ENCODE measurements at places on chromosomes 2 and 18.

GRCh38 chr2:2563309-2563860 is 232.3 kb upstream of the MYT1L start:
- DNase-seq = no peak

DNA sequence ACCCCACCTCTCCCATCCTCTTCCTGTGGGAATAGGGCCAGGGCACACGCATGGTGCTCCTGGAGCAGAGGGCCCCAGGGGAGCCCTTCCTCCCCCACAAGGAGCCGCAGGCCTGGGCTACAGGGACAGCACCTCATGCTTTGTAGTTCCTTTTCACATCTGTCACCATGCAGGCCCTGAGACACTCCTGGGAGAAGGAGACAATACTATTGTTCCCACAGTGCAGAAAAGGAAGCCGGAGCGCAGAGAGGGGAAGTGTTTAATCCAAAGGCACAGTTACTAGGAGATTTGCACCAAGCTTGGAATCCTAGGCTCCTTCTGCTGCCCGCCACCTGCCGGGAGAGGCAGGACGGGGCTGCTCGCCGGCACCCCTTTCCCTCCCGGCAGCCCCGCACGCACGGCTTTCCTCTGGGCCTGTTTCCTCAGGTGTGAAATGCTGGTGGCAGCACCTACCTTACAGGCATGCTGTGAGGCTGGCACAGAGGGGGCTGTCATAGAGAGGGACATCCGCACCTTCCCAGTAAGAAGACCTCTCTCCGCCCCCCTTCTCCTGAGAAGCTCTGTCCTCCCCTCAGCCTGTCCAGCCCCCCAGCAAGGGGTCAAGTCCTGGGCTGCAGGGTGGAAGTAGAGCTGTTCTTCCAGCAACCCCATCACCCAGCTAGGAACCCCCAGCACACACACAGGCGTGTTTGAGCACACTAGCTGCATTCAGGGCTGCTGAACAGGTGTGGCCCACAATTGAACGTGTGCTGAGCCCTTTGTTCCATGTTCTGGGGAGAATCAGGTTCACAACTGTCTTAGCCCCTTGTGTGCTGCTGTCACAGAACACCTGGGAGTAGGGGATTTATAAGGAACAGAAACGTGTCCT is 62.6 kb downstream of the SMAD7 start:
- no peak for DNase-seq

DNA sequence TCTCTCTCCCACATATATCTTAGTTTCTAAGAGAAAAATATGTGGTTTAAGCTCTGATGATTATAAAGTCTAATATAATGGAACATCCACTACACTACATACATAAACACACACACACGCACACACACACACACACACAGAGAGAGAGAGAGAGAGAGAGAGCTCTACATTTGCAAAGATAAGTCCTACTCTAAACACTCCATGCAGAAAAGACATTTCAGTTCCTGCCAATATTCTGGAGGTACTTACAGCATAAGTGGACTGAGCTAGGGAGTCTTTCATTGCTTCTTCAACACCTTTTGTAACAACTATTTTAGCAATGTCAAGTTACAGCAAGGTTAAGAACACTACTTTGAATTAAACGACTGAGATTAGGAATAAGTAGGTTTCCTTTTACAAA is 80.1 kb downstream of the FIGN start:
- no peak for DNase-seq

- DNase-seq = no peak
Observed at GRCh38 chr2:8837795-8838140, 355 bp upstream of the KIDINS220 start.

DNA sequence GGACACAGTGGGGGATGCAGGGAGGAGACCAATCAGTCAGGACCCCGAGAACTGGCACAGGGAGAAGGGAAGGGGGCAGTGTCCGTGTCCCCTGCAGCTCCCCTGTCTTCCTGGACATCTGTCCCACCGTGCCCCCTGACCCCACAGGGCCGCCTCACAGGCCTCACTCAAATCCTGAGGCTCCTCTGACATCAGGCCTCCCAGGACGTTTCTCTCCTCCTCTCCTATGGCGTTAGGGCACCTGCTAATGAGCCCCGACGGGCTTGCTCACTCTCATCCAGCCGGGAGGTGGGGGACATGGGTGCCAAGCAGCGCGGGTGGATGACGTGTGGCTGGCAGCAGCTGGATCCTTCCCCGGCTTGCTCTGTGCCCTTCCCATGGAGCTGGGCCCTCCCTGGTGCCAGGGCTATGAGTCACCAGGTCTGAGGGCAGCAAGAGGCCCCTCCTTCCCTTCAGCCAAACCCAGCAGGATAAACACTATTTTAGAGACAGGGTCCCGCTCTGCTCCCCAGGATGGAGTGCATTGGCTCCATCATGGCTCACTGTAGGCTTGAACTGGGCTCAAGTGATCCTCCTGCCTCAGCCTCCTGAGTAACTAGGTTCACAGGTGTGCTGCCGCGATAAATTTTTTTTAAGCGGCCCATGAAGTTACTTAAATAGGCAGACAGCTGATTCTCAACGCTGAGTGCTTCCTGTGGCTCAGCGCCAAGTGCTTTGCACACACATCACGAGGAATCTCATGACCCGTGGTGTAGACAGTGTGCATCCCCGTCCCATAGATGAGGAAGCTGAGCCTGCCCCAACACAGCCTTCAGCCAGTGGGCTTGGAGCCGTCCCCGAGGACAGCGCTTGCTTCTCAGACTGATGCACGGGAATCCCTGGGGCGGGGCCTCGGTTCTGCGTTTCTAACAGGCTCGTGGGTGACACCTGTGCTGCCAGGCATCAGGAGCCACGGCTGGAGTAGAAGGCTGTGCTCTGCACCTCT is 64.5 kb upstream of the HDAC4 start:
- no peak for DNase-seq

GRCh38 chr2:202353430-202353829 is 22.7 kb upstream of the BMPR2 start:
- DNase-seq = no peak

DNA sequence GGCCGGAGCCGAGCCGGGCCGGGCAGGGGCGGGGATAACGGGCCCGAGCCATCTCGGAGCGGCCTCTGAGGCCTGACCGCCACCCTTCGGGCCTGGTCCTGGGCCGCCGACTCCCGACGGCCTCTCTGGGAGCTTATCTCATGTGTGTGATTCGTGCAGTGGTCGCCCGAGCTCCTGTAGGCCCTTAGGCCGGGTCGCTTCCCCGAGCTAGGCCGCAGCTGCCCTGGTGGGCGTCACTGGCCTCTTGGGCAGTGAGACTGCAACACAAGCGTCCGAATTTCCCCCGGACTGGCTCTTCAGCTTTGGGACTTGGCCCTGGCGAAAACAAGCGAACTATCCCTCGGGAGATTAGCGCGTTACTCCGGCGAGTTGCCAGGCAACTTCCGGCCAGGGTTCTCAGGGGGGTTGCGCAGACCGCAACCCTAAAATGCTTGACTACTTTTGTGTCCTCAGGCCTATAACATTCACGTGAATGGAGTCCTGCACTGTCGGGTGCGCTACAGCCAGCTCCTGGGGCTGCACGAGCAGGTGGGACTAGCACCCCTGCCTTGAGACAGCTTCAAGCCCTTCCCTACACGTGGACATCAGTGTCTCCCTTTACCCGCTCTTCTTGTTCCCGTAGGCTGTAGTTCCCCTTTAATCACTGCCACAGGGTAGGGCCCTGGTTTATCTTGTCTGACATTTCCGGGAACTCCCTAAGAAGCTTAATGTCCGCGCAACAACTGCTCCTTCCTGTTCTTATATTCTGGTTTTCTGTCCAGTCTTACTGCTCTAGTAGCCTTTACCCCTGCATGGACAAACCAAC is 602 bp downstream of the SNX17 start:
- DNase-seq = peak; percentile 33

- no peak for DNase-seq
Observed at GRCh38 chr2:153766415-153766814, 105.3 kb upstream of the GALNT13 start.

DNA sequence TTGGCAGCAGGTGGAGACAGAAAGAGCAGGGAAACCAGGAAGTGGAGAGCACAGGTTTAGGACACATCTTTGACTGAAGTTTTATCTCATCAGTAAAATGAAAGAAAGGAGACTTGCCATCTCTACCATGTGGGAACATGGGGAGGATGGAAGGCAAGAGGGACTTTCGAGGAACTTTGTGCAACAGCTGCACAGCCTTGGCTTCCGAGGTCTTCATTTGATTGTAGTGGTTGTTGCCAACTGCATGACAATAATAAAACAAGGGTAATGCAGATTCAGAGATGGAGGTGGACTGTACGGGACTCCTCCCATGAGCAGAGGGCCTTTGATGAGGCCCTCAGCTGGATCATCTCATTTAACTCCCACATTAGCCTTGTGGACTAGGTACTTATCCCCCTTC is 49.3 kb upstream of the FZD7 start:
- DNase-seq = no peak

DNA sequence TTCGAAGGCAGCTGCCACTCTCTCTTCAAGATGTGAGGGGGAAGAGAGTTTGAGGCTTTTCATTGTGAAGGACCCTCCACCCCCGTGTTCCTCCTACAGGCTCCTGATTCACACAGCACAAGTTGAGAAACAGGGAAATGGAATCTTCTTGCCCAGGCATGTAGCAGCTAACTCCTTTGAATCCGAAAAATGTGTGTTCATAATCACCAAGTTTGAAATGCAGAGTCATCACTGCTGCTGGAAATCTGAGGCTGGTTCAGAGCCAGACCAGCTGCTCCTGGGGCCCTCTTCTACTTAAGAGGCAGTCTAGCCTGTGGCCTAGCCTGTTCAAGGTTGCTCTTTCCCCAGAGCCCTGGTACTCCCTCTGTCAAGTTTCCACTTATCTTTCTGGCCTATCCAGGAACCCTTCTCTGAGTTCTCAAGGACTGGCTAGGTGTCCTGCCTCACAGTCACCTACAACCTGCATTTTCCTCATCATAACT is 166.4 kb downstream of the TMEM247 start:
- no peak for DNase-seq

GRCh38 chr2:158573739-158574138 is 117.0 kb downstream of the PKP4 start:
- DNase-seq = no peak
